ENCODE measurements at places on chromosomes 3 and 15.
A peak's percentile ranks its signal among the peaks of the same experiment; 100 is the strongest.

DNA sequence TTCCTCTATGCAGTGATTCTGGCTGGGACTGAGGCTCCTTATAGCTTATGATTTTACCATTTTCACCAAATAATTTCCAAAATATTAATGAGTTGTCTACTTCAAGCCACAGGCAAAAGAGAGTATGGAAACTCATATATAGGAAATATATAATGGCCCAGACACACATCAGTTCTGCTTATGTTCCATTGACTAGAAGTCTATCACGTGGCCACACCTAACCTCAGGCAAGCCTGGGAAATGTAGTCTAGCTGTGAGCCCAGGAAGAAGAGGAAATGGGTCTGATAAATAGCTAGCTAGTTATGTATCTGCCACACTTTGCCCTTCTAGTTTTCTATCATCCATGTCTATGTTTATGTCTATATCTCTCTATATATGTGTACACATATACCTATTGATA, 195.1 kb downstream of the OTOL1 start:
- no peak for DNase-seq

DNA sequence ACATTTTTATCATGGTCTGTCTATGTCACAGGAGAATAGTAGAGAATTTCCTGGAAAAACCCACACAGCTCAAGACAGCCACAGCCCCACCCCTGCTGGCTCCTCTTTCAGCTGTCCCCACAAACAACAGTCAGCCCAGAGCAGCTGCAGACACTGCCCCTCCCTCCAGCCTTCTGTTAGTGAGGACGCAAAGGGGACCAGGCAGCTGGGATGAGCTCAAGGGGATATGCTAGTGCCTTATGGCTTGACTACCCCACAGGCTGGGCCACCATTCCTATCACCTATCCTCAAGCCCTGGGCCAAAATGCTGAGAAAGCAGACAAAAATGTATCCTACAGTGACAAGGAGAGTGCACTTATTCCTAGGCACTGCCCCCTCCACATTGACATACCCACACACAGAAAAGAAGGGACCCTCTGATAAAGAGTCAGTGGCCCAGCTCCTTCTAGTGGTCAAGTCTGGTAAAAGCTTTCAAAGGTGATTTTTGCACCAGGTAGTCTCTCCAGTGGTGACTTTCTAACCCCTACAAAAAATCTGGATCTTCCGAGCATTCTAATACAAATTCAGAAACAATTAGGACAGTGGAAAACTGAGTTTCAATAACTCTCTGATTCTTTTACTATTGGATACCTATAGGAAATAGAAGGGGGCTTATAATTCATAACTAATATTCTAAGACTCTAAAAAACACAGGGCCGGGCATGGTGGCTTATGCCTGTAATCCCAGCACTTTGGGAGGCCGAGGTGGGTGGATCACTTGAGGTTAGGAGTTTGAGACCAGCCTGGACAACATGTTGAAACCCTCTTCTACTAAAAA, 3.0 kb upstream of the MAP1A start:
- peak; percentile 30 for DNase-seq

- DNase-seq: peak; percentile 43
Observed at GRCh38 chr3:42535981-42536784, 33.7 kb downstream of the VIPR1 start.

DNA sequence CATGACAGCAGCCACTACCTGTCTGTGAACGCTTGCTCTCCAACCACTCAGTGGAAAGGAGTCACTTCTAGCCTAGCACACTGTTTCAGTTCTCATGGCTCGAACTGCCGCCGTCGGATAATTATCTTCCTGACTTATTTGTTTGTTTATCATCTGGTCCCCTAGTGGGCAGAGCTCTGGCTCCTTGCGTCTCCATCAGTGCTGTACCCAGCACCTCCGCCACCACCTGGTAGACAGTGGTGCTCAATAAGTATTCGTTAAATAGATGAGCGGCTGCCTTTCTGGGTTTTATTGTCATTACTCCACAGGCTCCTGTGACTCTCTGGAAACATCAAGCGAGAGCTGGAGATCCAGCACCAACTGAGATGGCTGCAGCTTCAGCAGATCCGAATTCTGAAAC, 297.5 kb downstream of the NTRK3 start:
- DNase-seq: no peak

GRCh38 chr3:179416681-179417080, 34.6 kb downstream of the GNB4 start:
- DNase-seq: no peak

DNA sequence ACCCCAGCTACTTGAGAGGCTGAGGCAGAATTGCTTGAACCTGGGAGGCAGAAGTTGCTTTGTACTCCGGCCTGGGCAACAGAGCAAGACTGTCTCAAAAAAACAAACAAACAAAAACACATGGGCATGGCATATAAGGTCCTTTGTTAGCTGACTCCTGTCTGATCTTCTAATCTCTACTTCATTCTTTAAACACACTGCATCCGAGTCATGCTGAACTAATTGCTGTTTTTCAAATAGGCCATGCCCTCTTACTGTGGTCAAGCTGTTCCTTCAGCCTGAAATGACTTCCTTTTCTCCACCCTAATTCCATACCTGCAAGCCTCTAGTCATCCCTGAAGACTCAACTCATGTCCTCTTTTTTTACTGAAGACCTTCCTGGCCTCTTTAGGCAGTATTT, 22.3 kb upstream of the SLMAP start:
- DNase-seq: no peak

- DNase-seq: no peak
Observed at GRCh38 chr3:73759297-73759711, 134.6 kb upstream of the PDZRN3 start.

DNA sequence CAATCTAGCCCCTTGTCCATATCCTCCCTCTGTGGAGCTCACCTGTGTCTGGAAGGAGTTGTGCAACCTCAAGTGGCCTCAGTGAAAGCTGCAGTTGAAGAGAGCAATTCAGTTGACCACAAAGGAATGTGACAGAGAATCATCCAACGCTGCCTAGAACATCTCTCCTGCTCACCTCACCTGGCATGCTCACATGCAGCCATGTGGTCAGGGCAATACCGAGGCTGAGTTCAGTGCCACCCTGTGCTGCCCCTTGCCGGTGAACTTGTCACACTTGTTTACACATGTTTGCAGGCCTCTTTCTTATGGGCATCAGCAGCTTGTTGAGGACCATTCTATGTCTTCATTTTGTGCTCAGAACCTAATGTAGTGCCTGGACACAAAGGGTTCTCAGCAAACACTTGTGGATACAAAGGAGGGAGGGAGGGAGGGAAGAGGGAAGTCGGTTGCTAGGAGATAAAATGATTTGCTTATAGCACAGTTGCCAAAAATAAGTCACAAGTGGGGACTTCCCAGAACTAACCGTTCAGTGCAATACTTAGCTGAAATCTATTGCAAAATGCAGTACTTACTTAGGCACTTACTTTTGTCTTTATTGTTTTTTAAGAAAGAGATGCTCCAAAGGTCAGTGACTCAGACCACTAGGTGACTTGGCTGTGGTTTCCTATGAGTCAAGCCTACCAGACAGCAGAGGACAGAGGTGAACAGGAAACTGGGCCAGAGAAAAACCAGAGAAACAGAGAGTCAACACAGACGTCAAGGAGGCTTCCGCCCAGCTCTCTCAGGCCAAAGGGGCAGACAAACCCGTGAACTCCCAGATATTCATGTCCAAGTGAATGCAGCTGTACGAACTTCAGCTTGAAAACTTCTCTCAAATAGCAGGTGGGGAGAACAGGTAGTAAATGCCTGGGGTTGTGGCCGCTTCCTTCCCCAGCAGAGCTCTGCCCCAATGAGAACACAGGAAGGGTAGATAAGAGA, 227.8 kb upstream of the CTNNB1 start:
- peak; percentile 80 for DNase-seq

GRCh38 chr3:145899241-145899640, 261.7 kb downstream of the PLOD2 start:
- DNase-seq: no peak

DNA sequence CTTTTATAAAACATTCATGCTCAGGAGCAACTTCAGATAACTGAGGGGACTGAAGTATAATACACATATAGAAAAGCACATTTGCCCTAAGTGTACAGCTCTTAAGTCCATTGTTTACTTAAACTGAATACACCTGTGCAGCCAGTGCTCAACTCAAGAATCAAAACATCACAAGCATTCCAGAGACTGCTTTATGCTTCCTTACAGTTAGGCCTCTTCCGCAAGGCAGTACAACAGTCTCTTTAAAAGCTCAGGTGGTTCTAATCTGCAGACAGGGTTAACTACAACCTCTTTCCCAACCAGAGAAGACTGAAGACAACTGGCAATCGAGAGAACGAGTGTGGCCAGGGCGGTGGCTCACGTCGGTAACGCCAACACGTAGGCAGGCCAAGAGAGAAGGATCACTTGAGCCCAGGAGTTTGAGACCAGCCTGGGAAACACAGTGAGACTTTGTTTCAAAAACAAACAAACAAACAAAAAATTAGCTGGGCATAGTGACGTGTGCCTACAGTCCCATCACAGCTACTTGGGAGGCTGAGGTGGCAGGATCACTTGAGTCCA, 16.9 kb downstream of the MCCC1 start:
- DNase-seq: no peak

- DNase-seq: no peak
Observed at GRCh38 chr3:197801891-197802778, 11.1 kb downstream of the LRCH3 start.

DNA sequence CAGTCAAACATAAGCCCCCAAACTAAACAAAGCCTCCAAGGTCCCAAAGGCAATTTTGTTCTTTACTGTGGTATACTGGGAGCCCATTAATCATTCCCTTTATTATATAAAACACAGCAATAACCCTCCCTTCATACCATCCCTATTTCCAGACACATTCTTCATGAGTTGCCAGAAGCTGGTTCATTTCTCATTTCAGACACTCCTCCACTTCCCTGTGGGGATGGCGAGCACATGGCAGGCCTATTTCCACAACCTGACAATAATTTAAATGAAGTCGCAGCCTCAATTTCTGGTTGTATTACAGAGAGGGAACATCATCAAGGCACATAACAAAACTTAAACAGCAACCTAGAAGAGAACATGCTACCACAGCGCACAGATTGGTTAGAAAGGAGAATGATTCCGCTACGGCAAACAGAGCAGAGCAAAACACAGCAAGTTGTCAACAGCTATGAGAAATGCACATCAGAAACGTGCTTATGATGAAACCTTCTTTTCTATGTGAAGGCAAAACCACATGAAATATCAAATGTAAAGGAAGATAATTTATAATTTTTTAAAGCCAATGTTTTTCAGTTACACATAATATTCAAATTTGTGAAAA, 63.3 kb upstream of the ARHGEF3 start:
- DNase-seq: no peak

GRCh38 chr3:2921903-2922302, 188.3 kb downstream of the IL5RA start:
- no peak for DNase-seq

DNA sequence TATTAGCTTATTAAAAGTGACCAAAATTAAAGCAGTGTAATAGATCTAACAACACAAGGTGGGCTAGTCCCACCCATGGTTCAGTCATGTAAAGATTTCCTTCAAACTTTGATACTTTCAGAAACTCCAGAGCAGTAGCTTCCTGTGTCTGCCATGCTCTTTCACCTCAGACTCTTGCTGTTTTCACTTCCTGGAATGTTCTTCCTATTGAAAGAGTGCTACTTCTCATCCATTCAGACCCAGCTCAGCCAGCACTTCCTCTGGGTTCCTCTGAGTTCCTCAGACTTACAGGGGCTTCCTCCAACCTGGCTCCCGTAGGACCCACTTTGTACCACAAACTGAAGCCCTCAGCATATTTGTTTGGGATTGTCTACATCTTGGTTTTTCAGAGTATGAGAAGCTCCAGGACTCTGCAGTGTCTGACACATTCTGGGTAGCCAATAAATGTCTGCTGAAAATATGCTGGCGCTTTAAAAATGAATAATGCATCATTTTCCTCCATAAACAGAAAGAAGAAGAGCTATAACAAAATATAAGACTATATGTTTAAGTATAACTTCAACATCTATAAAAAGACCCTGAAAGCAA, 18.0 kb downstream of the NCEH1 start:
- no peak for DNase-seq

DNA sequence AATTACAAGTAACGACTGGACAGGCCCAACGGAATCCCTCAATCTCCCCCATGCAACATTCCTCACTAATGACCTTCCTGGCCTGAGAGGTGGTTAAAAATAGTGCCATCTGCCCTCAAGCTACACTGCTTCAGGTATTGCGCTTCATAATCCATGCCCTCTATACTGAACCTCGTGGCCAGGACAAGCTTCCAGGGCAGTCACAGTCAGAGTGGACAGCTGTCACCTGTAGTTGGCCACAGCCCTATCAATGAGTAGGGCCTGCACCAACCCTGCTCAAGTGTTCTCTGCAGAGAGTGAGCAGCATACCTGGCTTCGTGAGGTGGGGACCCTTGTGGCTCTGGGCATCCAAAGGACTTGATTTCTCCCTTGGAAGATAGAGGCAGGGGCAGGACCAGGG, 46.9 kb upstream of the SEMA4B start:
- no peak for DNase-seq

DNA sequence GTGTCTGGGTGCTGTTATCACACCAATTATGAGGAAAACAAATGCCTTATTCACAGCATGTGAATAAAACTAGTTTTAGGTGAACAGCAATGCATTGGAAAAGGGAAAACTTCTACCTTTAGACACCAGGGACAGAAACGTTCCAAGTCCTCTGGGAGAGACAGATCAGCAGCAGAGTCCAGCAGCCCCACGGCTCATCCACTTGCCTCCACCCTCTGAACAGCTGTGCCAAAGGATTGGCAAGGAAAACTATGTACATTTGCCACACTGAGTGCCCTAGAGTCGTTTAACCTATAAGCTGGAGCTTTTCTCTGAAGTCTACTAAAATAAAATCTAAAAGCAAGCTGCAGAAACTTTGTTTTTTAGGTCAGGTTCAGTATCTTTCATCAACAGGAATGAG, 107.7 kb upstream of the EIF1B start:
- DNase-seq: no peak

DNA sequence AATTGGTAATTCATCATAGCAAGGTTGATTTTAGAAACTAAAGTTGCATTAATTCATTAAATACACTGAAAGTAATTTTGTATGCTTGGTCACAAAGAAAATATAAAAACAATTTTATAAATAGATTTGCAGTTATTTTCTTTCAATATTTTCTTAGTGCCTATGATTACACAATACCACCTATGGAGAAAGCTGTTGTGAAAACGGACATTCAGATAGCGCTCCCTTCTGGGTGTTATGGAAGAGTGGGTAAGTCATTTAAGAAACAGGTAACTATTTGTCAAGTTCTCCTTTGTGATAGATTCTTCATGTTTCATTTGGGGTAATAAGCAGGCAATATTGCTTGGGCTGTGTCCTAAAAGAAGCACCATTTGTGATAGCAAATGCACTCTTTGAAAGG, 3.0 kb downstream of the DUT start:
- DNase-seq: no peak

GRCh38 chr3:60055765-60056164, 1005.9 kb upstream of the CFAP20DC start:
- DNase-seq: no peak

DNA sequence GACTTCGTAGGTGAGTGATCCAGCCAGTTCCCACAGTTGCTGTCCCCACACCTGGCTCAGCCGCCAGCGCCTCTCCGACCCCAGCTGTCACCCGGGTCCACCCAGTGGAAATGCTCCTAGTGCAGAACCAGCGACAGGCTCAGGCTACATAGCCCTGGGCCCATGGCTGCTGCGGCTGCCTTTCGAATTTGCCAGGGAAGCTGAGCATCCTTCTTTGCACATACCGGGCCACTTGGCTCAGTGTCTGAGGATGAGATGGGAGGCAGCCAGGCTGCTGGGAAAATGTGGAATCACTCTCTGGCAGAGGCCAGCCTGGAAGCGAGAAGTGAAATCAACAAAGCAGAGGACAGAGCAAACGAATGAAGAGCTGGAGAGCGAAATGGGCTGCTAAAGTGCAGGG, 80.1 kb downstream of the ST8SIA2 start:
- no peak for DNase-seq

Measured in CD4-positive, alpha-beta T cell treated with Interleukin-15 for 1 hour (primary cell).